ENCODE measurements at places on chromosomes 4 and X. TPM values are rescaled to one million over a fixed set of nuclear protein-coding genes. Genes with fewer than 3 reads are reported as not detected.

Gene FABP2
- not detected for total RNA-seq

Gene RS1
- not detected for total RNA-seq

Gene MAGEC3
- total RNA-seq: not detected

Gene SERTM2
- total RNA-seq: not detected

Gene XK
- 0.27 TPM for total RNA-seq

Gene KDR
- not detected for total RNA-seq

Gene S100P
- total RNA-seq: 61.9 TPM

Gene ADGRG4
- total RNA-seq: not detected

Gene SPP1
- total RNA-seq: 164 TPM

Gene TRPC5OS
- not detected for total RNA-seq

Gene CT47C1
- not detected for total RNA-seq

Gene ANOS1
- 0.05 TPM for total RNA-seq

Gene RBM3
- total RNA-seq: 326 TPM

Gene LEF1
- total RNA-seq: not detected

Gene GUCY1B1
- 0.26 TPM for total RNA-seq

Gene FANCB
- total RNA-seq: 3.2 TPM

Gene ARMCX1
- total RNA-seq: 0.35 TPM

Gene ZCCHC12
- not detected for total RNA-seq

Gene BCORL1
- total RNA-seq: 8.4 TPM

Gene PNMA3
- 0.15 TPM for total RNA-seq

Gene ETDB
- not detected for total RNA-seq

Gene MAGEA10
- 0.04 TPM for total RNA-seq

Gene NXF2
- total RNA-seq: not detected

Gene PASD1
- not detected for total RNA-seq

Gene SCRG1
- total RNA-seq: not detected

Gene ARX
- 0.12 TPM for total RNA-seq

Gene CABS1
- not detected for total RNA-seq

Gene F11
- not detected for total RNA-seq

Gene CYTL1
- total RNA-seq: not detected

Gene CSN1S1
- not detected for total RNA-seq

Gene REELD1
- total RNA-seq: not detected

Gene C4orf46
- 10.4 TPM for total RNA-seq

Gene OCIAD1
- total RNA-seq: 138 TPM

Gene RBM47
- 19.5 TPM for total RNA-seq
